Adrenal gland (tissue), 19 donors: ENCODE measurements at places on chromosomes 3 and 15.

DNA sequence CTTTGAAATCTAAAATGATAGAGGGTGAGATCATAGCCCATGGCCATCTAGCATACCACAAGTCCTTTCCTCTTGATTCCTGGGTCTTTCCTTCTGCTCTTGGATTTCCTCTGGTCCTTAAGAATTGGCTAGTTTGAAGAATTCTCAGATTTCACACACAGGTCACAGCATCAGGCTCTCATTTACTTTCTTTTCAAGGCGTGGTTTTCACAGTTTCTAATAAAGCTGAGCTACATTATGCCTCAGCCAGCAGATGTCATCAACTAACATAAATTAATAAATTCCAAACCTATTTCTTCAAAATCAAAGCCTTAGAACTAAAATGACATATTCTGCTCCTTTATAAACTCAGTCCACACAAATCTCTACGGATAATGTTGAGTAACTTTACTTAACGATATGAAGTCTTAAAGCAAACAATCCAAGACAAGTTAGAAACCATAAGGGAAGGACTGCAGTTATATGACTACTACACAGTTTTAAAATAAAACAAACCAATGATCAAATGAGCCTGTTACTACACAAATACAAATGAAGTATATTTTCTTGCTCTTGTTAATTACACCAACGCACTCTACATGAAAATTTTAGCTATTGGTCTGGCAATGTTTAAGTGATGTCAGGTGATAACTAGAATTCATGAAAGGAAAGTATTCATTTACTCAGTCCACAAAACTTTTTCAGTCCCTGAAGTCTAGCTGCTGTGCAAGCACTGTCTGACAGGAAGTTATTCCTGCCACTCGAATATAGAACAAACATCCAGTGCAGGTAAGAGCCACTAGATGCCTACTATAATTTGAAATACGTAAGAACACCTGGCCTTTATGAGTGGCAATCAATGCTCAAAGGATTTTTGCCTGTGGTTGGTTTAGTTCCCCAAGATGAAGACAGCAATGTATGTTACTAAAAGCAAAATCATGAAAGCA, 9.2 kb downstream of the CCDC14 start:
- DNase-seq, result no peak

DNA sequence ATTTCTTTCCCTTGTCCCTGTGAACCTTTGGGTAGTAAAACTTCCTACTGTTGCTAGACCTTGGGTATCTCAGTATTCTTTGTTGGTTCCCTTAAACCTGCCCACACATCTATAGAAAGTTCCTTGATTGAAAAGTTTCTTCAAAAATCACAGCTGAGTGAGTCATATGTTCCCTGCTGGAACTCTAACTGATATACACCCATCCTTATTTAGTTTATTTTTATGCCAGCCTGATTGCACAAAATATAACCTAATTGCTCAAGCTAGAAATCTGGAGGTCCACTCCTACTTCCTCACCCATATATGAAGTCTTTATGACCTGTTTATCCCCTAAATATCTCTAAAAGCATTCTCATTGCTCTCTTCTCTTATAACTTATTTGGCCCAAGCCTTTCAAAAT, 13.7 kb upstream of the GJD2 start:
- no peak for DNase-seq

DNA sequence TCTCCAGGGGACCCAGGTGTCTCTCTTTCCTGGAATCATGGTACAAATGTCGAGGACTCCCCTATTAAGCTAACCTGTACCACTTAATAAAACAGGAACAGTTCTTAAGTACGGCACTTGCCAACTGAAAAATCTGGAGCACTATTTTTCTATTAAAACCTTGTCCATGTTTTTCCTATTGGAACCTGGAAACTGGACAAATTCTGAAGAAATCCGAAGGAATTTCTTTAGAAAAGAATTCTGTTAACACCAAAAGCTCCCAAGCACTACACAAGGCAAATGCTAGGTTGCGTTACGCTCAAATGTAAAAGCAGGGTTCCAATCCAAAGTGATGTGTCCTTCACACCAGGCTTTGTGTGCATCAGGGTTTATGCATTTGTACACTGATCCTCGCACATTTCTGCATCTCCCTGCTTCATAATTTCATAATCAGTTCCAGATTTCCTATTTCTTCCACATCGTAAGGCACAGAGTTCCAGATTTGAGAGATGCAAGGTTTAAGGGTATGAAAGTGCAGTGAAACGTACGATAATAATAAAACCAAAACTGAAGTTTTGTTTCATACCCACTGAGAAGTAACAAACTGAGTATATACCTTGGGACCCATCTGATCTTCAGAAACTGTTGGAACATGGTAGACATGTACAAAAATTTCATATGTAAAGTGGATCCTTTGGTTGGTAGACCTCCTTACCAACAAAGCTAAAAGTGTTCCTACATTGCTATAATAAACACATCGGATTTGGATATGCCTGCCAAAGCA, 132.1 kb upstream of the WNT5A start:
- DNase-seq, result no peak

DNA sequence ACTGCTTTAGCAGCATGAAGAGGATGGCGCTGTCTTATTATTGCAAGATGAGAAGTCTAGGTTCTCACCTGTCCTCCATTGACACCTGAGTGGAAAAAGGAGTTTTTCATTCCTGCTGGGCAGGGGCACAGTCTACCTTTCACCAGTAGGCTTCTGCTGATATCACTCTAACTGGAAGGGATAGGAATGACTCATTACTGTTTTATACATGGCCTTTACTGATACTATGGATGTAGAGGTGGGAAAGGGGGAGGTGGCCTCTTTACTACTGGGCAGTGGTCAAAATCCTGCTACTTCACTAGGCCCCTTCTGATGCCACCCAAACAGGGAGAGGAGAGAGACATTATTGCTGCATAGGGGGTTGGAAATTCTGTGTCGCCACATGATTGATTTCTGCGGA, 97.8 kb downstream of the BBX start:
- no peak for DNase-seq

- DNase-seq, result peak; percentile 26
Measured at GRCh38 chr3:32340039-32340438, 51.6 kb upstream of the CMTM7 start.

DNA sequence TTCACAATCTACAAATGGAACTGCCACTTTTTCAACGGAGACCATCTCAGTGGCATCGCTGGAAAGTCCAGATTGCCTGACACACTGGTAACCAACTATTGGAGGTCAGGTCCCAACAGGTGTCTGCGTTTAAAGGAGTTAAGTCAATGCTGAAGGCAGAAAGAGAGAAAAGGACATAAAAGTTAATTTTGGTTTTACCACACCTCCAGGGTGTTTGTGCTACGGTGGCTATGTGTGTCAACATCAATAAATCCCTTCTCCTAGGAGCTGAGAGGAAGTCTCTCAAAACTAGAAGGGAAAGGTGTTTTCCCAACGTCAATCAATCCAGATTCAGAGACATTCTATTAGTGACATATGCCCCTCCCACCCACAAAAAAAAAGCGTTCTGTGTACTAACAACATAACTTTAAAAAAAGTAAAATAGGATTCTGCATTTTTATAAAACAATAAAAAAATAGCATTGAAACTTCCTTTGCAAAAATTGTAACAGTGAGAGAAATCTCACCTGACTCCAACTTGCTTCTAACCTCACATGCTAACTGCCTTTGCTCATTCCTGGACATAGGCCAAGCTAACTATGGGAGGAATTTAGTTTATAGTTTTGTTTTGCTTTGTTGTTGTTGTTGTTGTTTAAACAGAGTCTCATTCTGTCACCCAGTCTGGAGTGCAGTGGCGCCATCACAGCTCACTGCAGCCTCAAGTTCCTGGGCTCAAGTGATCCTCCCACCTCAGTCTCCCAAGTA, 58.7 kb downstream of the GATM start:
- no peak for DNase-seq

GRCh38 chr3:148280623-148281242, 417.0 kb upstream of the AGTR1 start:
- no peak for DNase-seq

DNA sequence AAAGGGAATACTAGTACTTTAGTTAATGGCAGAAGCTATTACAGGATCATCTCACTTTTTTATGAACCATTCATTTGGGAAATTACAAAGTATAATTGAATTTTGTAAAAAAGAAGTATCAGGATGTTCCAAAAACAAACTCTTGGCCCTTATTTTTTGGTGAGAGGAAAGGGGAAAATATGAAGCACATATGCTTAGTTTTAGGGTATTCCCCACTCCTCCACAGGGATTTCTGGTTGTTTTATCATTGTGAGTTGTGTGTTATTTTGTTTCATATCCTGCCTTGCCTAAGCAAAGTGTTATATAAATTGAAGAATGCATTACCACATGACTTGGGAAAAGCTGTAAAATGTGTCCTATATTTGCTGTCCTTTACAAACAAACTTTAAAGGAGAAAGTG, 227.0 kb downstream of the FMN1 start:
- no peak for DNase-seq

DNA sequence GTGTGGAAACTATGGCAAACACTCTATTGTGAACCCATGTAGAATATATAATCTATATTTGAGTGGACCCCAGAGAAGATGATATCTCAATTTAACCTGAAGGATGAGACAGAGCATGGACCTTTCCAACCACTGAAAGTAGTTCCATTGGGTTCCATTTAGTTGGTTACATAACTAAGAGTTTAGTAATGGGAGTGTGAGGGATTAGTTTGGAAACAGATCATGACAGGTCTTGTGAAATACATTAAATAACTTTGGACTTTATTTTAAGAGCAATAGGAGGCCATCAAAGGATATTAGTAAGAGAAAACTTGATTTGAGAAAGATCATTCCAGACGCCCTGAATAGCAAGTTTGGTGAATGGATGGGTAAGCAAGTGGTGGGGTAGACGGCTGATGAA, 487.2 kb upstream of the ROBO2 start:
- DNase-seq, result no peak

DNA sequence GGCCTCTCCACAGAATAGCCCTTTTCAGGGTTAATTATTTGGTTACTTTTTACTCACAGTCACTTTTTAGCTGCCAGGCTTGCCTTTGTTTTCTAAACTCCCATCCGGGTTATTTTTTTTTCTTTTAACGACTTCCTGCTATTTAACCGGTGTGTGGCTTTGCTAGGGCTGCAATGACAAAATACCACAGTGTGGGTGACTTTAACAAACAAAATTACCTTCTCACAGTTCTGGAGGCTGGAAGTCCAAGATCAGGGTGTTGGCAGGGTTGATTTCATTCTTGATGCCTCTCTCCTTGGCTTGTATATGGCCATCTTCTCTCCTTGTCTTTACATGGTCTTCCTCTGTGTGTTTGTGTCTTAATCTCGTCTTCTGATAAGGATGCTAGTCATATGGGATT, 91.5 kb downstream of the IL1RAP start:
- DNase-seq, result no peak

DNA sequence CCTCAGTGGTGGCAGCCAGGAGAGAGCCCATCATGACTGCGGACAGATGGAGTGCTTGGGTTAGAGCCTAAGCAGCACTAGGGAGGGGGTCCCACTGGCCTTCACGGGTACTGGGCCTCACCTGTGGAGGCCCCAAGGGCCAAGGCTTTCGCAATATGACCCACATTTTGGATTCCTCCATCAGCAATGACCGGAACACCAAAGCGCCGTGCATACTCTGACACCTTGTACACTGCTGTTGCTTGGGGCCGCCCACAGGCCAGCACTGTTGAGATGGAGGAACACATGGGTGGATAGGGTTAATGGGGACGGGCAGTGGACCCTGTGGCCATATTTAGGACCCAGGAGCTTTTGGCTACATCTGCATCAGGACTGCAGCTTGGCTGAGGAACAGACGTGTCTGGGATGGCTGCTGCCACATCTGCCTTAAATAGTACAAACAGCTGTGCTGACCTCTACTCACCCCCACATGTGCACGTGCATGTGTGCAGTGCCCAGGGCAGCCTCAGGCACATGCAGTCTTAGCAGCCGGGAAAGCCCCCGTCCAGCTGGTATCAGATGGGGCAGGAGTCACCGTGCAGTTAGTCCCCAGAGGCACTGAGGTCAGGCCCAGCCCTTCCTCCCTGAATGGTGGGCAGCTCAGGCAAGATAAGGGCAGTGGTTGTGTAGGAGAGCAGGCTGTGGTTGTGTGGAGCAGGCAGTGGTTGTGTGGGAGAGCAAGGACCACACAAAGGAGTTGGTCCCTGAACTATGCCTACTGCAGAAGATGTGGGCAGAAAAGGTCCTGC, 3.3 kb downstream of the NDUFAF3 start:
- no peak for DNase-seq

GRCh38 chr15:79924379-79924778, 27.6 kb upstream of the MTHFS start:
- DNase-seq, result no peak

DNA sequence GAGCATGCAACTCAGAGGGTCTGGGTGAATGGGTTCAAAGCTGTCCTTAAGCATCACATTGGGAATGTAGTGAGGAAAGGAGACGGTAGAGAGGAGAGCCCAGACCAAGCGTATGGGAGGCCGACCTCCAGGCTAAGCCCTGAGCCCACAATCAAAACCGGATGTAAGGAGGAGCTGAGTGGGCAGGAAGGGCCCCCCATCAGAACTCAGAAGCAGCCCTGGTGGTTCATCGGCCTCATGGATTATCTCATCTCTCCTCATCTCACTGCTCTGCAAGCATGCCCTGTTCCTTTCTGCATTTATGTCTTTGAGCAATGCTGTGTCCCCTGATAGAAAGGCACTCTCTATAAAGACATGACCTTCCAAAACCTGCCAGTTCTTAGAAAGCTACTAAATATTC, 6.2 kb downstream of the HDC start:
- DNase-seq, result no peak

GRCh38 chr15:67820992-67821783, 4.1 kb upstream of the SKOR1 start:
- DNase-seq, result peak; percentile 55

DNA sequence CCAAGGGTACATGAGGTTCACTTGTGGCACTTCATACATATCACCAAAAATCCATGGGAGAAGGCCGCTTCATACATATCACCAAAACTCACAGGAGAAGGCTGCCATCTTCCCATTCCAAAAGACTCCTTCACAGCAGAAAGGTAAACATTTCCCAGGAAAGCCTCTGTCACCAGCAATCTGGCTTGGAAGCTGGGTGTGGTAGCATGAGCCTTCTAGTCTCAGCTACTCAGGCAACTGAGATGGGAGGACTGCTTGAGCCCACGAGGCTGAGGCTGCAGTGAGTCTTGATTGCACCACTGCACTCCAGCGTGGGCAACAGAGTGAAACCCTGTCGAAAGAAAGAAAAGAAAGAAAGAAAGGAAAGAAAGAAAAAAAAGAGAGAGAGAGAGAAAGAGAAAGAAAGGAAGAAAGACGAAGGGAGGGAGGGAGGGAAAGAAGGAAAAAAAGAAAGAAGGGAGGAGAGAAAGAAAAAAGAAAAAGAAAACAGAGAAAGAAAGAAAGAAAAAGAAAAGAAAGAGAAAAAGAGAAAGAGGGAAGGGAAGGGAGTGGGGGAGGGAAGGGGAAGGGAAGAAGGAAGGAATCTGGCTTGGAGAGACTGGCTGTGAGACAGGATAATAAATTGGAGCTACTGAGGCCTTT, 7.2 kb downstream of the LRIG1 start:
- no peak for DNase-seq

DNA sequence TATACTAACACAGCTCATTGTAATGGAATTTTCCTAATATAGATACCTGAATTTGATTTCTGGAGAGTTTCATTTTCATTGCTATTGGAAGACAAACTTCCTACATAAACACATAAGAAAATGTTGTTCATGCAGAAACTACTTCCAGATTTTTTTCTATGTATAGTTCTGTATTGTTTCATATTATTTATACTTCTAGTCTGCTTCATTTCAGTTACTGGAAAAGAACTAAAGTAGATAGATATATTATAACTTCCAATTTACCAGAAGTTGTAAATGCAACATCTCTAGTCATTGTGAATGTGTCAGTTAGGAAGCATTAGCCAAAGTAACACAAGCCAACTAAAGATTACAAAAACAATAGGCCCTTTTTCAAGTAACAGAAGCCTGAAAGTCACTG, 147.3 kb upstream of the ZNF385D start:
- DNase-seq, result no peak

- no peak for DNase-seq
Measured at GRCh38 chr3:114827495-114827894, 319.6 kb downstream of the ZBTB20 start.
